ENCODE measurements at places on chromosomes 11 and 22. TPM values are rescaled to one million over a fixed set of nuclear protein-coding genes. Genes with fewer than 3 reads are reported as not detected.

DNA sequence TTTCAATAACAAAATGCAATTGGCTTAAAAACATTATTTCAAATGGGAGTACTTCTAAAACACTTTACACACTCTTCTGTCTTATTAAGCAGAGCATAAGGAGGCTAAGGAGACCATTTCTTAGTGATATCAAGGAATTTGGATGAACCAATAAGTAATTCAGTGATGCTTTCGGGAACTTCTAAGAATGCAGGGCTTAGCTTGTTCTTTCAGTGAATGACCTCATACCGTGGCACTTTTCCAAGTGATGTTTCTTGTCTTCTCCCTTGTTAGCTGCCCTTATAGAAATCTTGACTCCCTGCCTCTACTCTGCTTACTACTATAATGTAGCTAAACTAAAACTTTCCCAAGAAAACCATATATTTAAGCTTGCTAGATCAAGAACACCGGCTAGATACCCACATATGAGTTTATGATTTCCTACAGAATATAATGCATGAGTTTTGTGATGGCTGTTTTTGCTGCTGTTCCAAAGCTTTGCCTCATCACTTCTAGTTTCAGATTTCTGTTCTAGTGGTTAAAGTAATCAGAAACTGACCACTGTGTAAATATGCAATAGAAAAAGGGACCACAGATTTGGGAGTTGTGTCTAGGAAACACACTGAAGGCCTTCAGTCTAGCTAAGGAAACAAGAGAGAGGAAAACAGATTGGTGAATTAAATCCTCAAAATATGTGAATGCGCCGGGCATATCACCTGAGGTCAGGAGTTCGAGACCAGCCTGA, 37.5 kb upstream of the STK33 start:
- no peak for DNase-seq

DNA sequence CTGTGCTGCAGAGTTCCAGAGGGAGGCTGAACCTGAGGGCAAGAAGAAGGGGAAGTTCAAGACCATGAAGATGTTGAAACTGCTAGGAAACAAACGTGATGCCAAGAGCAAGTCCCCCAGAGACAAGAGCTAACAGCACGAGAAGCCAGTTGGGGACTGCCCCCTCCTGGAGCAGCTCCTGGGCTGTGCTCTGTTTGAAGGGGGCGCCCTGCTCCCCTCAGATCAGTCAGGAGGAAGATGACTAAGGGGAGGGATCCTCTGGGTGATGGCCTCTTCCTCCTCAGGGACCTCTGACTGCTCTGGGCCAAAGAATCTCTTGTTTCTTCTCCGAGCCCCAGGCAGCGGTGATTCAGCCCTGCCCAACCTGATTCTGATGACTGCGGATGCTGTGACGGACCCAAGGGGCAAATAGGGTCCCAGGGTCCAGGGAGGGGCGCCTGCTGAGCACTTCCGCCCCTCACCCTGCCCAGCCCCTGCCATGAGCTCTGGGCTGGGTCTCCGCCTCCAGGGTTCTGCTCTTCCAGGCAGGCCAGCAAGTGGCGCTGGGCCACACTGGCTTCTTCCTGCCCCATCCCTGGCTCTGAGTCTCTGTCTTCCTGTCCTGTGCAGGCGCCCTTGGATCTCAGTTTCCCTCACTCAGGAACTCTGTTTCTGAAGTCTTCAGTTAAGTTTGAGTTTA, 12.6 kb downstream of the C22orf23 start:
- no peak for DNase-seq

DNA sequence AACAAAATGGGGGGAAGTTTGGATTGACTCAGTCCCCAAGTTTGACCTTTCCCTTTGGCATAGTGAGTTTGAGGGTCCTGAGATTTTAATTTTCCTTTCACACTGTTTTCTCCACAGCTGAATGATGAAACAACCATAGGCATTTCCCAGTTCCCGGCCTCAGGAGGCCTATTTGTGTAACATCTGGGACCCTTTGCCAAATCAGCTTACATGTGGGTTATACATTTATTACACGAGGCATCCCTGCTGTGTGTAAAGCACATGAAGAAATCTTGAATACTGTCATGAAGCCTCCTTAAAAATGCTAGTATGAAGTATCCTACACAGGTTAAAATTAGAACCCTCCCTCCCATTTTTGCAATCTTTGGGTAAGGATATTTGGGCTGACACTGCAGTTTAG, 44.6 kb upstream of the SPON1 start:
- no peak for DNase-seq

- DNase-seq, result no peak
Observed at GRCh38 chr11:70490723-70491558, 92.6 kb downstream of the CTTN start.

The KRTAP5-2 gene
- not detected for total RNA-seq

The NDUFA6 gene
- 89.8 TPM for total RNA-seq

DNA sequence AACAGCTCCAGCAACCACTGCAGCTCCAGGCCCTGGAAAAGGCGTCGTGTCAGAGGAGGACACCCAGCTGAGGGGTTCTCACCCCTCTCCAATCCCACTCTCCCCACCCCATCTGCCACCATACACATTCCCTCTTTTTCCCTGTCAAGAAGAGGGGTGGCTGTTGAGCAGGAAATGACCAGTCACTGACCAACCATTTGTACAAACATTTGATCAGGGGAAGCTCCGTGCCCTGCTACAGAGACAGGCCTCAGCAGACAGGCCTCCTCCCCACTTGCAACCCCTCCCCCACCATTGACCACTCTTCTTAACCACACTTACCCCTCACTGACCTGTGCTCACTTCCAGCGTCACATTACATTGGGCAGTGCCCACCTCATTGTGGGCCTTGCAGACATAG, 2.3 kb upstream of the VSIG2 start:
- DNase-seq, result no peak

DNA sequence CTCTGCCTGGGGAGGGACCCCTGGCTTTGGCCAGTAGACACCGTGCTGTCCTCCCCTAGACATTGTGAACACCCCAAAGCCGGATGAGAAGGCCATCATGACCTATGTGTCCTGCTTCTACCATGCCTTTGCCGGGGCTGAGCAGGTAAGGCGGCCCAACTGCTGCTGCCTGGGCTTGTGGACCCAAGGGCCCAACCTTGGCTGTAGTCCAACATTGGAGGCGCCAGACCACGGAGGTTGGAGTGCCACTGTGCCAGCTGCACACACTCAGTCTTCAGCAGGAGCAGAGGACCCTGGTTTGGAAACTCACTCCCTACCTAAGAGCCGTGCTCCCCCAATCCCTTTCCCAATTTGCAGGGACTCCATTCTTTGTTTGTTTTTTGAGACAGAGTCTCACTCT, 9.4 kb downstream of the ACTN3 start:
- no peak for DNase-seq

DNA sequence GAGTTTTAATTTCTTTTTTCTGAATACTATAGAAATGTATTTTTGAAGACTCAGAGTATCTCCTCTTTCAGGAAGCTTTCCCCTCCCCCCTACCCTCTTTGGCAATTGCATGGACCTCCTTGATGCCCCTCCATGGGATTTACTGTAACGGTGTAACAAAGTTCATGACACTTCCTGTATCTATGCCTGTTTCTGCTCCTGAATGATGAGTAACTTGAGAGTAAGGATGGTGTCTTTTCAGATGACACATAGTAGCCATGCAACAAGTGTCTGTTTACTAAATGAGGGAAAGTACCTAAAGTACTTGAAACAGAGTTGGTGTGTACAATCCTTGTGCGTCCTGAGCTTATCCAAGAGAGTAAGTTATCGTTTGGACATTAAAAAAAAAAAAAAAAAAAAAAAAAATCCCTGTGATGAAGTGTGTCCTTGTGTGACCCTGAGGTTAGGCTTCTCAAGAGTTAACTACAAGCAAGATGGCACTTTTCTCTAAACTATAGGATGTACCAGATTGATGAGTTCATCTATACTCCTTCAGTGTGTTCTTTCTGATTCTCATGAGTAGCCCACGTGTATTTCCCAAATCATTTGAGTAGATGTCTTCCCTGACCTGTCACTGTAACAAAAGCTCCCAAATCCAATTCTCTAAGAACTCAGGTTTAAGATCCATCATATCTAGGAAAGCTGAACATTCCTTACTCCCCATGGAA, 7.4 kb downstream of the ETS1 start:
- no peak for DNase-seq

- no peak for DNase-seq
Observed at GRCh38 chr11:109973486-109973885, 119.7 kb upstream of the ZC3H12C start.

GRCh38 chr11:121967131-121967704, 148.8 kb downstream of the BLID start:
- DNase-seq, result no peak

The OR8G1 gene
- not detected for total RNA-seq

DNA sequence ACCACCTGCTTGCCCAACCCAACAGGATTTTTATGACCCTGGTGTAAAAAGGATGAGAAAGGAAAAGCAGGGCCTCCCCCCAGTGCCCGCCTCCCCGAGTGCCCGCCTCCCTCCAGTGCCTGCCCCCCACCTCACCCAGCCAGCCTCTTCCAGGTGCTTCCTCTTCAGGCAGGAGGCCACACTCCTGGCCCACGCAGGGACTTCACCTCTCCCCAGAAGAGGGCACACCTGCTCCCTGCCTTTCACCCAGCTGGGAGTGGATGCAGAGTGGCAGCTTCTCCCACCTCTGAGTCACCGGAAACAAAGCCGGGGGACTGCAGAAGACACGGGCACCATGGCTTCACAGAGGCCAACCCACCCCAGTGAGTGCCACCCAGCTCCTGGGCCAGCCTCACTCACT, 16.1 kb downstream of the CPT1A start:
- peak; percentile 50 for DNase-seq

DNA sequence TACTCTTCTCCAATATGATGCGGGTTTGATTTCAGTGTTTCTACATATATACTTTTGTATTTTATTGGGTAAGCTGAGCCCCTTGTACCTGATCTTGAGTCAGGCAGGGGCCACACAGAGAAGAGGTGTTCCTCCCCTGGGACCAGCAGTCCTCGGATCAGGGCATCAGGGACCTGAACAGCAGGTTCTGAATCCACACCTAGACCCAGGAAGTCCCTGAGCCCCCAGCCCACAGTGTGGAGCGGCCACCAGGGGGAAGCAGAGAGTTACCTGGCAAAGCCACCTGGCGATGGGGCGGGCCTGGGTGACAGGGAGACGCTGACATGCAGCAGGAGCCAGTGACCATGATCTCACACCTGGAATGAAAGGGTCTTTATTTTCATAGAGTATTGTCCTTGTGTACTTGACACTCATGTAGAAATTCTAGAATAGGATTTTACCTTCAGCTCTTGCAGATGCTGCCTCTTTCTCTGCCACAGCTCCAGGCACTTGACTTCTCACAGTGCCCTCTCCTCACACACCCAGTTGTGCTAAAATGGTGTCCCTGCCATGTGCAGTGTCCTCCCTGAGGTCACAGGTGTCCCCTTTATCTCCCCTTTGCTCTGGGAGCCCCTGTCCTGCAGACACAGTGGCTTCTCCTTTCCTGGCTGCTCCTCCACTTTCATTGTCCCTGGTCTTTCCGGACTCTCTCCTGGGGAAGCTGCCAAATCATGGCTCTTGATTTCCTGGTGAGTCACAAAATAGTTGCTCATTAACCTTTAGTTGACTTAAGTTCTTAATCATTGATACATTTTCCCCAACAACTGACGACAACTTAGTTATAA, 48.5 kb downstream of the GGTLC2 start:
- peak; percentile 69 for DNase-seq

The MAFF gene
- total RNA-seq, result 5.0 TPM

DNA sequence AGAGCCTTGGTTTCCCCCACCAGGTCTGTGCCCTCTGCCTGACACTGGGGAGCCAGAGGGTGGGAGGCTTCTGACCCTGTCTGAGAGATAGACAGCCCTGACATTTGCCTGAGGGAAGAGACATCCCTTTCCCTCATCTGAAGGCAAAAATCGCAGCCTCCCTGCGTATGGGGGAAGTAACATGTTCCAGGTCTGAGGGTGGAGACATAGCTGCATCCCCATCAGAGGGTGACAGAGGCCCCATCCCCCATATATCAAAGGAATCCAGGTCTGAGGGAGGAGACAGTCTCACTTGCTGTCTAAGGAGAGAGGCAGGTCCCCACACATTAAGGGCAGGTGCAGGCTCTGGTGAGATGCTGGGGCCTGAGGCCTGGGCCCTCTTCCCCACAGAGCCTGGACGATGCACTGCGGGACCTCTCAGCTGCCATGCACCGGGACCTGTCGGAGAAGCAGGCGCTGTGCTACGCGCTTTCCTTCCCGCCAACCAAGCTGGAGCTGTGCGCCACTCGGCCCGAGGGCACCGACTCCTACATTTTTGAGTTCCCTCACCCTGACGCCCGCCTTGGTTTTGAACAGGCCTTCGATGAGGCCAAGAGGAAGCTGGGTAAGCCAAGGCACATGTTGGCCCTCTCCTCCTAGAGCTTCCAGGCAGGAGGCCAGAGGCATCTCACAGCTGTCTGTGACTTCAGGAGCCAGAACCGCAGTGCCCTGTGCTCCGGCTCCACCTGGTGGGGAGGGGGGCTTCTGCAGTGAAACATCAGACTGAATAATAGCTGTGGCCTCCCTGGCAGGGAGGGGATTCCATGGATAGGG, 16.1 kb upstream of the RELT start:
- peak; percentile 46 for DNase-seq

DNA sequence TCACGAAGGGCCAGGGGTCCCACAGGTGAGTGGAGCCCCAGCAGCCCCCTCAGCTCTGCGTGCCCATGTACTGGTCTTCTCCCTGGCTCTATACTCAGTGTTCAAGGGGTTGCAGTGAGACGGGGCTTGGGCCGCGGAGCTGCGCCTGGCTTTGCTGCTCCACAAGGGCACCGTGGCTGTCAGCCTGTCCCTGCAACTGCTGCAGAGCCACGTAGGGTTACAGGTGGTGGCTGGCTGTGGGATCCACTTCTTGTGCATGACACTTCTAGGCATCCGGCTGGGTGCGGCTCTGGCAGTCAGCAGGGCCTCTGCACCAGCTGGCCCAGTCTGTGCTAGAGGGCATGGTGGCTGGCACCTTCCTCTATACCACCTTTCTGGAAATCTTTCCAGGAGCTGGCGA, 14.3 kb downstream of the MTFP1 start:
- no peak for DNase-seq

The TMEM126A gene
- total RNA-seq, result 30.7 TPM

The TRIM22 gene
- 317 TPM for total RNA-seq

- DNase-seq, result no peak
Observed at GRCh38 chr11:43545610-43546009, 134.9 kb upstream of the HSD17B12 start.

DNA sequence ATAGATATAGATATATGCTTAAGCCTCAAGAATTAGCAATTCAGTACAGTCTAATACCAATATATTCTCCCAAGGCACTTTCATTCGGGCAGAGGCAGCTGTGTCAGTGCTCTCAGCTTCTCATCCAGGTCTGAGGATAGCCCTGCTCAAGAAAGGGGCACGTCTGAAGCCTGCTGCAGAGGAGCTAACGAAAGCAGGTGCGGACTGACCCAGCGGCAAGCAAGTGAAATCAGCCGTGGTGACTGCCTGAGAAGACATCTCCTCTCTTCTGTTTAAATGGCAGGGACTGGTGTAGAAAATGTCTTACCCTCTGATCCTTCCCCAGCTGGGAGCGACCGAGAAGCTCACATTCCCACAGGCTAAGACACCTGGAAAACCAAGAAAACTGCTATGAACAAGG, 468.6 kb downstream of the BRD1 start:
- DNase-seq, result no peak

GRCh38 chr11:100961633-100962032, 168.0 kb downstream of the PGR start:
- DNase-seq, result no peak

All from activated CD4-positive, alpha-beta T cell treated with anti-CD3 and anti-CD28 coated beads, Interleukin-2, amount 10 ng/mL, durations not matched to agents 7 days and 5 days (primary cell).